ENCODE measurements at places on chromosomes 13 and 19.

DNA sequence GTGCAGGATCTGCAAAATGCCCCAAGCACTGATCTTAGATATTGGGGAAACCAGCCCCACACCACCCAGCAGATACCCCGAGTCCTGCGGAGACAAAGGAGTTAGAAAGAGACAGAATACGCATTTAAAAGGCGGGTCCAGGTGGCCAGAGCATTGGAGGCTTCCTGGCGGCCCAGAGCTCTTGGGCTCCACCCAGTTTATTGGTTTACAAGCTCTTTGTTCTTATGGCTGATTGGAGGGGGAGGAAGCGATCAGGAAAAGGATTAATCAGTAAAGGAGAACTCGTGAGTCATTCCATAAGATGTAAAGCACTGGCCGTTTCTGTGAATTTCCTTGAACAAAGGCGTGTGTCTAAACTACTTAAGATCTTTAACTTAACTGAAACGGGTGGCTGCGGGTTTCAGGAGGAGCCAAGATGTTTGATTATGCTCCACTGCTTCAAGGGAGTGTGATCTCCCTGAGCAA lies 926 bp downstream of the ZNF587 start:
- H3K36me3 ChIP-seq = peaks cover 45% of the 10 kb centered on the region
- no peaks in the 10 kb centered on the region for H3K27me3 ChIP-seq
- peaks cover 32% of the 10 kb centered on the region for H3K4me1 ChIP-seq
- H3K4me3 ChIP-seq = peak overlapping the region; percentile 92

DNA sequence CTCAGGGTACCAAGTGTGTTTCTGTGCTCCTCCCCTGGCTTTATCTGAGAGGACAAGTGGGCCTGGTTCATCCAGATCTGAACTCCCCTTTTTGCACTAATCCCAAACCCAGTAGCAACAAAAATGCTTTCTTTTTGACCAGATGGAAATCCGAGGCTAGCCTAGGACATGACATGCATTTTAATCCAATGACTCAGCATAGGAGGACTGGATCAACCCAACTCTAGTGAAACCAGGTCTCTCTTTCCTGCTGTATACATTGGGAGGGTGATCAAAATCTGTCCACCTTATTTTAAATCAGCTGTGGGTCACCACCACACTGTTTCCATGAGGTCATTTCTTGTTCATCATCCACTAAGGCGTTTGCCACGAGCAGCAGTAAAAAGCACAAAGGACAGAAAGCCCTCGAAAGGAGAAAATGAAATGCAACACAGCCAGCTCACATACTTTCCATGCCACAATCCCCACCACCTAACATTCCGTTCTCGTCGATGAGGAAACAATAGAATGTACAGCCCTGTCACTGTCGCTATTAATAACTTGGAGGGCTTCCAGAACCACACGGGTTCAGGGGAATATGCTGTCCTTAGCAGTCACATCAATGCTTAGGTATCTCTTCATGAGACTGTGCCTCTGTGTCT lies 543.0 kb downstream of the IRS2 start:
- no peak for DNase-seq
- H3K36me3 ChIP-seq = no peaks in the 10 kb centered on the region
- H3K4me3 ChIP-seq = no peak overlapping the region
- H3K27me3 ChIP-seq = no peaks in the 10 kb centered on the region
- H3K27ac ChIP-seq = no peak overlapping the region

DNA sequence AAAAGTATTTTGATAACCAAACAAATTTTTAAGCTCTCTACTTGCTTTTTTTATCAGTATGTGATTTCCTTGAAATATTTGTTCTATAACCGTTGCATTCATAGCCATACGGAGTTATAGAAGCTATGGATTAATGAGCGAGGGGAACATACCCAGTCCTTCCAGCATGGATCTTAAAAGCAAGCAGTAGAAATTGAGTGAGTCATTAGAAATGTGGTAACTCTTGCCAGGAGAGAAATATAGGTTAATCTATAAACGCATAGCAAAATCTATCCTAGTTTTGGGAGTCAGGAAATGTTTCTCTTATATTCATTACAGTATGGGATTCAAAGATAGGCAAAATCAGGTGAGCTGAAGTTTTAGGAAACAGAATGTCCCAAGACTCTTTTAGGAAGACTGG lies 507.4 kb downstream of the DACH1 start:
- no peak for DNase-seq
- no peaks in the 10 kb centered on the region for H3K27me3 ChIP-seq
- no peak overlapping the region for H3K4me3 ChIP-seq

DNA sequence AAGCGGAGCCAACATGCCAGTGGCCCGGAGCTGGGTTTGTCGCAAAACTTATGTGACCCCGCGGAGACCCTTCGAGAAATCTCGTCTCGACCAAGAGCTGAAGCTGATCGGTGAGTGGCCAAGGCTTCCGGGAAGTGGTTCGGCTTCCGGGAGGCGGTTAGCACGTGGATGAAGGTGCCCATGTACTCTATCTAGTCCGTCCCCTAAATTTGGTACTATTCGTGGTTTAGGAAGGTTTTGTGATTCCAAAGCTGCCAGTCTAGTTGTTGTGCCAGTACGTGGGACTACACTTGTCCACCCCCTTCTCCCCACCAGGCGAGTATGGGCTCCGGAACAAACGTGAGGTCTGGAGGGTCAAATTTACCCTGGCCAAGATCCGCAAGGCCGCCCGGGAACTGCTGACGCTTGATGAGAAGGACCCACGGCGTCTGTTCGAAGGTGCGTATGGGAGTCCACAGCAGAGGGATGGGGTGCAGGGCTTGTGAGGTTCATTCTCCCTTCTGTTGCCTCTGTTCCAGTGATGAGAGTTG lies 579 bp downstream of the RPS9 start:
- H3K4me3 ChIP-seq = peak overlapping the region; percentile 90
- H3K27me3 ChIP-seq = no peaks in the 10 kb centered on the region
- H3K27ac ChIP-seq = peak overlapping the region; percentile 96
- H3K4me1 ChIP-seq = peaks cover 37% of the 10 kb centered on the region

- no peak overlapping the region for H3K27ac ChIP-seq
- H3K4me3 ChIP-seq = no peak overlapping the region
- H3K4me1 ChIP-seq = peaks cover 6% of the 10 kb centered on the region
- H3K27me3 ChIP-seq = peaks cover 22% of the 10 kb centered on the region
Measured at GRCh38 chr19:7000333-7000732, 20.9 kb downstream of the MBD3L2B start.

DNA sequence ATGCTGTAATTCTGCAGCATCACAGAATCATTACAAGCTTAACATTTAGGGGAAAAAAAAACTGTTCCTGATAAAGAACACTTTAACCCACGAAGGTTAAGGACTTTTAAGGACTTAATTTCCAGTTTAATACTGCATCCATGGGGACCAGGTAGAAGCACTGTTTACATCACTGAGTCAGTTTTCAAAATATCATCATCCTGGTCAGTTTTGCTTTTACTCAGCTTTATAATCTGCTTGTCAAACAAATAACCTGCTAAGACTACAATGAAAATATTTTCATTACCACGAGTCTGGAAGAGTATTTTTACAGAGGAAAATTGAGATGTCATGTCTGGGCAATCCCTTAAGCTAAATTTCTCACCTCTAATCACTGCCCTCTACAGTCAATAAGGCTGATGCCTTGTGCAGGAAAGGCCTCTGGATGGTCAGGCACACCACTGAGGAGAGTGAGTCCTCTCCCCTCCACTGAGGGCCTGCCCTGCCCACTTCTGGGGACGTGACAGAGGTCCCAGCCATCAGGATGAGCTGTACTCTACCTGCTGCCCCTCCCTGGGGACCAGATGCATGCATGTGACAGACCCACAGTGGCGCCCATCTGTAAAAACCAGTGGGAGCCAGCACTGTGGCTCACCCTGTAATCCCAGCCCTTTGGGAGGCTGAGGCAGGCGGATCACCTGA lies 31.0 kb downstream of the FOXO1 start:
- H3K4me3 ChIP-seq = no peak overlapping the region
- H3K4me1 ChIP-seq = peaks cover 56% of the 10 kb centered on the region
- H3K27ac ChIP-seq = peak overlapping the region; percentile 68
- no peaks in the 10 kb centered on the region for H3K27me3 ChIP-seq
- peaks cover 15% of the 10 kb centered on the region for H3K36me3 ChIP-seq

GRCh38 chr13:48490241-48490640 lies 42.6 kb downstream of the RCBTB2 start:
- peaks cover 42% of the 10 kb centered on the region for H3K4me1 ChIP-seq
- DNase-seq = no peak
- H3K27ac ChIP-seq = no peak overlapping the region
- H3K27me3 ChIP-seq = no peaks in the 10 kb centered on the region
- H3K36me3 ChIP-seq = peaks cover 13% of the 10 kb centered on the region
- H3K4me3 ChIP-seq = no peak overlapping the region

DNA sequence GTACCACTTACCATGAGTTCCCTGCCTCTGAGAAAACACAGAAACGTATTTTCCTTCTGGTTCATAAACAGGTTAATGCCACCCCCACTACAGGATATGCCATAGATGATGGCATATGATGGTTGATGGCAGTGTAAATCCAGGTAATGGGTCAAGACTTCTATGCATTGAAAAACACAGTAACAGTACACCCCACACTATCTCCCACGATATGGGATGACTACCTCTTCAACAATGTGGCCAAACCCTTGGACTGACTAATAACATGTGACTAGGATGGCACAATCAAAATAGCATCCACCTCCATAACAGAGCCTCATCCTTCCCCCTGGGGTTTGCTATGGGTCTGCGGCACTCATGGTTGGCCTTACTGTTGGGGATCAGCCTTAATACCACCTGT lies 22.0 kb downstream of the ZNF235 start:
- H3K36me3 ChIP-seq = no peaks in the 10 kb centered on the region
- H3K4me3 ChIP-seq = no peak overlapping the region
- no peak for DNase-seq
- H3K4me1 ChIP-seq = no peaks in the 10 kb centered on the region
- H3K27ac ChIP-seq = no peak overlapping the region
- no peaks in the 10 kb centered on the region for H3K27me3 ChIP-seq

GRCh38 chr13:32751340-32751739 lies 165.1 kb downstream of the PDS5B start:
- no peak overlapping the region for H3K27ac ChIP-seq
- DNase-seq = no peak
- no peaks in the 10 kb centered on the region for H3K27me3 ChIP-seq
- peaks cover 8% of the 10 kb centered on the region for H3K4me1 ChIP-seq

GRCh38 chr13:37534181-37534580 lies 64.4 kb downstream of the POSTN start:
- no peaks in the 10 kb centered on the region for H3K27me3 ChIP-seq
- no peaks in the 10 kb centered on the region for H3K36me3 ChIP-seq
- H3K27ac ChIP-seq = no peak overlapping the region

DNA sequence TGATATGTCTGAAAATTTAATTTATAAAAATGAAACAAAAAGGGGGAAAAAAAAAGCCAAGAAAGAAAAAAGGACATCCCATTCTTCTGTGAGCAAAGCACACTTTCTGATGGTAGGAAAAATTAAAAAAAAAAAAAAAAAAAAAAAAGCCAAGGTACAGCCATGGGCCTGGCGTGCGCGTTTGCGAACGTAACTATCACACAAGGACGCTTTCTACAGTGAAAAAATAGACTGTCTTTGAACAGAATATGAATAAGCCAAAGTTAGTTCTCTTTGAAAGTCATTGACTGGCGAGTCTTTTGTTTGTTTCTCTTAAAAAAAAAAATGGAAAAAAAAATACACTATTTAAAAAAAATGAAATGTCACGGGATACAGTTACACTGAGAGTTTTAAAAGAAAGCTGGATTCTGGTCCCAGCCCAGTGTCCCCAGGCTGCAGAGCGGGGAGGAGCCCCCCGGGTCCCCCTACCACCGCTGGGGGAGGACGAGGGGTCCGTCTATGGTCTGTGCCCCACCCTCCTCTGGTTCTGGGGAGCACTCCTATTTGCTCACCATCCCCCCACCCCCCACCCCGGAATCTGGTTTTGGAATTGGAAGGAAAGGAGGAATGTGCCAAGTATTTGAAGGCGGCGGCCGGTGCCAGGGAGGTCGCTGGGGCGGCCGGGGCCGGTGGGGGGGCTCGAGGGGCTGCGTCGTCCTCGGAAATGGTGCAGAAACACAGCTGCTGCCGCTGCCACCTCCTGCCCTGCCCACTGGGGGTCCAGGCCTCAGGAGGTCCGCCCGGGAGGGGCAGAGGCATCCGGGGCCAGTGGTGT lies 134.5 kb downstream of the PTPRS start:
- no peaks in the 10 kb centered on the region for H3K4me1 ChIP-seq
- H3K36me3 ChIP-seq = peaks cover 2% of the 10 kb centered on the region
- no peak overlapping the region for H3K27ac ChIP-seq
- no peak for DNase-seq

- no peak for DNase-seq
- H3K4me3 ChIP-seq = no peak overlapping the region
- H3K27me3 ChIP-seq = peaks cover 8% of the 10 kb centered on the region
- peaks cover 3% of the 10 kb centered on the region for H3K4me1 ChIP-seq
Measured at GRCh38 chr13:108350579-108350978, 81.1 kb downstream of the TNFSF13B start.

DNA sequence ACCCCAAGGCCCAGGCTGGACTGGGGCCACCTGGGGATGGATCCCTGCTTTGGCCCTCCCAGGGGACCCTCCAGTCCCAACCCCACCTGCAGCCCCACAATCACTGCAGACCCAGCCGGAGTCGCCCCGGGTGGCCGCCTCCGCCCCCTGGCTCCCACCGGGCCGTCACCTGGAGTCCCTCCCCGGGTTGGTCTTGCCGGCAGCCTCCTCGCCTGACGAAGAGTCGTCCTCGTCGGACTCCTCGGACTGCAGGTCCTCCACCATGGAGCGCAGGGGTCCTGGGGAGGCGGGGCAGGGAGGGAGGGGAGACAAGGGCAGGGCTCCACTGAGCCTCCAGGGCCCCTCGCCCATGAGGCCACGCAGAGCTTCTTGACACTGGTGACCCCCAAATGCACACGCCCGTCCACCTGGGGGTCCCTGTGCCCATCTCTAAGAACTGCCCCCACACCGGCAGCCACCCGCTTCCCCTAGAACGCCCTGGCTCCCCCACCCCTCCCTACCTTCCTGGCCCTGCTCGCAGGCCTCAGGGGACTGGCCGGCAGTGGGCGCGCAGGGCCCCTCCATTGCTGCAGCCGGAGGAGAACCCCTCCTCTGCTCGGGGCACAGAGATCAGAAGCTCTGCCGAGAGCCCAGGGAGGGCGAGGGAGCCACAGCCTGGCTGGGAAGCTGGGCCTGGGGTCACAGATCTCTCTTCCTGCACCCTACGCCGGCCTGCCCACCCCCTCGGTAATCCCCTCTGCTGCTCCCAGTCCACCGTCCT lies 63.4 kb downstream of the MLLT1 start:
- H3K4me3 ChIP-seq = no peak overlapping the region
- peaks cover 3% of the 10 kb centered on the region for H3K4me1 ChIP-seq
- H3K36me3 ChIP-seq = peaks cover 15% of the 10 kb centered on the region

- peak; percentile 67 for DNase-seq
- peak overlapping the region; percentile 98 for H3K27ac ChIP-seq
- H3K4me3 ChIP-seq = peak overlapping the region; percentile 100
- peaks cover 35% of the 10 kb centered on the region for H3K4me1 ChIP-seq
- H3K36me3 ChIP-seq = peaks cover 43% of the 10 kb centered on the region
Measured at GRCh38 chr19:35153701-35154524, 622 bp upstream of the FXYD5 start.

GRCh38 chr13:43159026-43159461 lies 135.7 kb downstream of the DNAJC15 start:
- H3K4me3 ChIP-seq = no peak overlapping the region
- H3K27ac ChIP-seq = no peak overlapping the region
- H3K27me3 ChIP-seq = no peaks in the 10 kb centered on the region
- no peaks in the 10 kb centered on the region for H3K4me1 ChIP-seq
- H3K36me3 ChIP-seq = no peaks in the 10 kb centered on the region
